ENCODE measurements at places on chromosomes 2 and 18.

DNA sequence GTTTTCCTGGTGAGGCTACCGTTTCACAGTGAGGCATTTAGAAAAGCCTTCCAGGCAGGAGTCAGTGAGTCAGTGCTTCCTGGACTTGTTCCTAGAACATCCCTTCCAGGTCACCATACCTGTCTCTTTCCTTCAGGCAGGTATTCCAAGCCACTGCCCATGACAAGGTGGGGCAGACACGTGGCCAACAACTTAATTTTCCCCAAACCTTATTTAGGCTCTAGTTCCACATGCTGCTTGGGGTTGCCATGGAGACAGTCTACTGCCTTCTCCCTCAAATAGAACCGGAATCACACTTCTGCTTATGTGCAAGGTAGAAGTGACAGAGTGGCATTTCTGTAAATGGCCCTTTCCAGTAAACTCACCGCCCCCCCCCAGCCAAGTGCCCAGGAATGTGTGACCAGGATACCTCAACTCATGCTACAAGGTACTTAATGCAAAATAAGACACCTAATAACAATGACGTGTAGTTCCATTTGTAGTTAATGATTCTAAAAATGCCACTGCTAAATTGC lies 258.3 kb downstream of the PRKCE start:
- no peak for DNase-seq

- DNase-seq, result no peak
These were observed 10.7 kb downstream of the MFF start for GRCh38 chr2:227335713-227336112.

DNA sequence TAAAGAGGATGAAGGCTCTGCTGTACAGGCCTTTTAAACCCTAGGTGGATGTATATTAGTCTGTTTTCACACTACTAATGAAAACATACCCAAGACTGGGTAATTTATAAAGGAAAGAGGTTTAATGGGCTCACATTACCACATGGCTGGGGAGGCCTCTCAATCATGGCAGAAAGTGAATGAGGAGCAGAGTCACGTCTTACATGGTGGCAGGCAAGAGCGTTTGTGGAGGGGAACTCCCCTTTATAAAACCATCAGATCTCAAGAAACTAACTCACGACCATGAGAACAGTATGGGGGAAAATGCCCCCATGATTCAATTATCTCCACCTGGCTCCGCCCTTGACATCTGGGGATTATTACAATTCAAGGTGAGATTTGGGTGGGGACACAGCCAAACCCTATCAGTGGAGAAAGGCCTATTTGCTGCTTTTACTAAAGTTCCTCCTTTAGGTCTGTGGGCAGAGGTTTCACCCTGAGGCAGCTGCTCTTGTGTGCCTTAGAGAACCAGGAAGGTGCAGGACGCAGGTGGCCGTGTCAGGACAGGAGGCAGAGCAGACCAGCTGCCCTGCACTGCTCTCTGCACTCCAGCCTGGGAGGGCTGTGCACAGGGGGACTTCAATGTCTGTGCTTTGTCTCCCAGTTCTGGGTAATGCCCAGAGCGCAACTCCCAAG lies 178.8 kb upstream of the HDAC4 start:
- DNase-seq, result no peak

DNA sequence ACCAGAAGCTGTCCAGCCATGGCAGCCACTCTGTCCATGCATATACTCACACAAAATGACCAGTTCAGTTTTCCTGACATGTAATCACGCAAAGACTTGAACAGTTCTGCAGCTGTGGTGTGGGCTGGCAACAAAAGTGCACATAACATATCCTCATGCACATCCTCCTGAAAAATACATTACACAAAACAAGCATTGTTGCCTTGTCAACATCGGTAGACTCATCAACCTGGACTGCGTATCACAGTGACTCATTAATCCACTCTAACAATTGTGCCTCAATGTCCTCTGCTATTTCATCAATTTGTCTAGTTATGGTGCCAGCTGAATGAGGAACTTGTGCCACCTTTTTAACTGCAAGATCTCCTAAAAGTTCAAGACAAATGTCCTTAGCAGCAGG lies 19.5 kb downstream of the RBKS start:
- DNase-seq, result no peak

DNA sequence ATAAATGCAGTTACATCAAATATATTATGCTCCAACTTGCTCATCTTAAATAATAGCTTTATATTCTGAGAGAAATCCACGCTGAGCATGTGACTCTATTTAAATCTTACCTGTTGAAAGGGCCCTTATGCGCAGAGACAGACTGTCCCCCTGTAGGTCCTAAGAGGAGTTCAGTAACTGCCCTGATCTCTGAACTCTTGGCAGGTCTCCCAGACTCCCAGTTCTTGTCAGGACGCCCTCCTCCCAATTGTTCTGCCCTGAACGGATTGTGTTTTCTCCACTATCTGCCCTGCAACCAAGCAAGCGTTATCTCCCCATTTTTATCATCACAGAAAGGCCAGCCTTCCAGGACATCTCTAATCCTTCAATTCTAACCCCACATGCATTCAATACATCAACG lies 954.6 kb downstream of the TSN start:
- no peak for DNase-seq

- no peak for DNase-seq
These were observed 154.9 kb downstream of the AQP4 start for GRCh38 chr18:26710470-26711096.

DNA sequence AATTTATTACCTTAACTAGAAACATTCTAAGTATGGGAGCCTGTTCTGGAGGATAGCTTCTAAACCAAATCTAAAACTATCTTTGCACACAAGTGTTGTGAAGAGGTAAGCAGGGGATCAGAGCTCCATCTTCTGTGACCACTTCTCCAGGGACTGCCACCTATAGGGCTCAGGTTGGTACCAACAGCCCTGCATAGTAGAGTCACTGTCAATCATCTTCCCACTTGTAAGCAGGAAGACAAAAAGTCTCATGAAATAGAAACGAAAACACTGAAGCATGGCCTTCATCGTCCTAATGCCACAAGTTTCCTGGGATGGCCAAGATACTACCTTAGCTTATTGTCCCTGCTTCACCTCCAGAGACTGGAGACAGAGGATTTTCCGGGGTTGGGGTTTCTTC lies 43.8 kb downstream of the KANSL3 start:
- DNase-seq, result no peak

GRCh38 chr2:201842131-201842860 lies 36.0 kb downstream of the CDK15 start:
- no peak for DNase-seq

DNA sequence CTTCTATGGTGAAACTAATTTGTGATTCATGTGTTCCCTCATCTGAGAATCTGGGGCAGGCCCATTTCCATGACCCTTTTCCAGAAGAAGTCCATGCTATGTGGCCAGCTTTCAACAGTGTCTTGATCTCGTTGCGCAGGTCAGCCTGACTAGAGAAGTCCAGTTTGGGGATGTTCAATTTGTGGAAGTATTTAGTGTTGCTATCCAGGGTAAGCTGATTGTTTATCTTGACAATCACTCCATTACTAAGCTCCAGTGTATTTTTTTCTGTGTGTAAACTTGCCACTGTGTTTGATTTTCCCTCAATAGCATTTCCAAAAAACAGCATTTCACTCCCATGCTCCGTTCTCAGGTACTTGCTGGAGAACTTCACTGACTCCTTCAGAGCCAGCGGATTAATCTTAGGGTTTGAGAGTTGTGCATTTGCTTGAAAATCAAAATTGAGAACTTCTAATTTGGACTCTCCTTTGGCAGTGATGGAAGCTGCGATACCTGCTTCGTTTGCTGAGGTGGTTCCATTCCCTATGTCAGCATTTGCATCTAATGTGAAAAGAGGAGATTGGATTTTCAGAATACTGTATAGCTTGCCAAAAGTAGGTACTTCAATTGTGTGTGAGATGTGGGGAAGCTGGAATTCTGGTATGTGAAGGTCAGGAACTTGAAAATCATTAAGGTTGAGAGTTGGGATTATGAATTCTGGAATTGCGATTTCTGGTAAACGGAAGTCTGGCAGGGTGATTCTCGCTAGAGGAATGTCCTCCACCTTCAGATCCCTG lies 35.7 kb downstream of the APOB start:
- DNase-seq, result no peak

GRCh38 chr2:174007010-174007409 lies 41.8 kb upstream of the SP3 start:
- no peak for DNase-seq

DNA sequence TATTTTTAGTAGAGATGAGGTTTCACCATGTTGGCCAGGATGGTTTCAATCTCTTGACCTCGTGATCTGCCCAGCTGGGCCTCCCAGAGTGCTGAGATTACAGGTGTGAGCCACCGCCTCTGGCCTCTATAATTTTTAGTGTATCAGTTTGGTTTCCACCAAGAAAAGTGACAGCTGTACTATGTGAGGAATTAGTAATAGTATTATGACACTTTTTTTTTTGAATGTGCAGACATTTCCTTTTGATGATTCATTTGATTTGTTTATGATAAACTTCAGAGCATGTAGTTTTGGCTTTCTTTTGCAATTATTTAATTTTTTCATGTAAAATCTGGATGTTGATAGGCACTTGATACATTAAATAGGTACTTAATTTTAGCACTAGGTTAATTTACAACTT lies 61.5 kb downstream of the PTPN4 start:
- DNase-seq, result no peak

DNA sequence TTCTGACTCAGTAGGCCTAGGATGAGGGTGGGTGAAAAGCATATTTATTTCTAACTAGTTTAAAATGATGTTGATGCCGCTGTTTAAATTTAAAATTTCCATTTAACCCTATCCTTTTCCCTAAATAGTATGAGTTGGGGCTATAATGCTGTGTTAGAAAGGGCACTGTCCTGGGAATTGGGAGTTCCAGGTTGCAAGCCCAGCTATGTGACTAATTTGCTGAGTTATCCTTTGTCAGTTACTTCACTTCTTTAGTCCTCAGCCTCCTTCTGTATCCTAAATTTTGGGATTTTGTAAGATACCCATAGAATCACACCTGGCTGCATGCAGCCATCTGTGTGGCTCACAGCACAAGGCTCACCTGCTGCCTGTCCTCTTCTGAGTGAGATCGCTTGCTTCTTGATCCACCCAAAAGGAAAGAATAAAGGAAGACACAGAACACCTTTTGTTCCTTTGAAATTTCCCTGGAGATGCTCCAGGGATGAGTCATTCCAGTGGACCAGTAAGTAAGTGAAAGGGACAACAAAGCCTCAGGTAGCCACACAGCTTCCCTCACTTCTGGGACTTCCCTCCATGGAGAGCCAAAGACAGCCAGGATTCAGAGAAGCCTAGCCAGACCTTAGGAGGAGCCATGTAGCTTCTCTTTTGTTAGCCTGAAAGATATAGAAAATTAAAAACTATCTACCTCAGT lies 97.2 kb downstream of the DTNA start:
- DNase-seq, result no peak

GRCh38 chr18:74444104-74444503 lies 13.0 kb downstream of the DIPK1C start:
- DNase-seq, result no peak

- no peak for DNase-seq
These were observed 29.1 kb upstream of the EPC2 start for GRCh38 chr2:148615381-148615841.

DNA sequence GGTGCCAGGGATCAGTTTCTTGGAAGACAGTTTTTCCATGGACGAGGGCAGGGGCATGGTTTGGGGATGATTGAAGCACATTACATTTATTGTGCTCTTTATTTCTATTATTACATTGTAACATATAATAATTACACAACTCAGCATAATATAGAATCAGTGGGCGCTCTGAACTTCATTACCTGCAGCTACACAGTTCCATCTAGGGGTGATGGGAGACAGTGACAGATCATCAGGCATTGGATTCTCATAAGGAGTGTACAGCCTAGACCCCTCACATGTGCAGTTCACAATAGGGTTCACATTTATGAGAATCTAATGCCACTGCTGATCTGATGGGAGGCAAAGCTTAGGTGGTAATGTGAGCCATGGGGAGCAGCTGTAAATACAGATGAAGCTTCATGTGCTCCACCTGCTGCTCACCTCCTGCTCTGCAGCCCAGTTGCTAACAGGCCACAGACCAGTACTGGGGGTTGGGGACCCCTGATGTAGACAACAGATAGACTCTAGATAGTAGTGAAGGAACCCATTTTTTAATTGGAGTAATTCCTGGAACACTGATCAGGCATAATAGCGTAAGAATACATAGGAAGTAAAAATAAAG lies 41.5 kb upstream of the MC4R start:
- DNase-seq, result no peak

DNA sequence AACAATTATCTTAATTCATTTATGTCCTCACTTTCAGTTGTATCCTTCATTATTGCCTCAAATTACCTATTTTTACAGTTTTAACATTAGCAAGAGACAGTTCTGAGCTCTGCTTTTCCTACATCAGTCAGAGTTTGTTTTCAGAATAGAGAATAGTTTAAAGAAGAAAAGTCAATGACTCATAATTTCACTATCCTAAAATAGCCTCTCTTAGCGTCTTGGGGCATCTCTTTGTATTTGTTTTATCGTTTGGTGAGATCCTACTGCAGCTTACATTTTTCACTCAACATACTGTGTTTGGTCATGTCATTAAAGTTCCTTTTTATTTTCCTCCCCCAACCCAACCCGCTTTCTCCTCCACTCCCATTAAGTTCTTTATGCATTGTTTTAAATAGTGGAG lies 3.8 kb downstream of the SEC11C start:
- DNase-seq, result no peak

DNA sequence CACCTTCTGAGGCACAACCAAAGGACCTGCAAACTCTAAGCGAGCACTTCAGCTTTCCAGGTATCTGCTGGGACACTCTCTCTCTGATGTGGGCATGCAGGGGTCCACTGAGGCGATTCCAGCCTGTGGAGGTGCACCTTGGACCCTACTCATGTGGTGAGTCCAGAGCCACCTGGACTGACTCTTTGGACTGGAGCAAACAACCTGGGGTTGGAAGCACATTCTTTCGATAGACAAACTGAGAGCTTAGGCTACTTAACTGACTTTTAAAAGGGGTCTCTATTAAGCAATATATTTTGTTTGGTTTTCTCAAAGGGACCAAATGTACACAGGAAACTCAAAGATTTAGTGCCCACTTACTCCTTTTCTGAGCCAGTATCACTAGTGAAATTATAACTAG lies 51.6 kb downstream of the FRZB start:
- no peak for DNase-seq

GRCh38 chr2:143195511-143195910 lies 66.3 kb downstream of the ARHGAP15 start:
- DNase-seq, result no peak

GRCh38 chr2:200455958-200456421 lies 53.9 kb downstream of the KCTD18 start:
- no peak for DNase-seq

DNA sequence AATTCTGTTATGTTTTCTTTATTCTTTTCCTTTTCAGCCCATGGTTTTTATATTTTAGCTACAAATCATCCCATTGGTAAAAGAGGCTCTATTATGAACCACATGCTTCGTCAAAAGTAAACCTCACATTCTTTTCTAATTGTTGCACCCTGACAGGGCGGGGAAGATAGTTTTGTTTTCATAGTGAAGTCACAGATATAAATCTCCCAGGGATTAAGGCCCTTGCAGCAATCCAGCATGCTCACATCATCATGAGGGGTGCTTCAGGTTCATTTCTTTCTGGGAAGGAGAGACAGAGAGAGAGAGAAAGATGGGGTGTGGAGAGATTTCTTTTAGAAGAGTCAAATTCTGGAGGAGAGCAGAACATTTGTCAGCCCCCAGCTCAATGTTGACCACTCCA lies 124.5 kb upstream of the CDC42EP3 start:
- no peak for DNase-seq
